ENCODE measurements at places on chromosomes 1 and 21.

- no peak for DNase-seq
These were observed 27.6 kb downstream of the ZNF496 start for GRCh38 chr1:247304031-247304430.

- peak; percentile 55 for DNase-seq
These were observed 177.7 kb downstream of the ADSS2 start for GRCh38 chr1:244273845-244274619.

GRCh38 chr1:45177452-45177851 is 29.0 kb downstream of the ZSWIM5 start:
- DNase-seq: no peak

- peak; percentile 57 for DNase-seq
These were observed 22.4 kb downstream of the ARMH1 start for GRCh38 chr1:44696789-44697345.

GRCh38 chr1:172381946-172382345 is 38.5 kb upstream of the C1orf105 start:
- DNase-seq: no peak

GRCh38 chr1:242813490-242814091 is 289.1 kb upstream of the PLD5 start:
- no peak for DNase-seq

GRCh38 chr21:43797415-43797814 is 8.0 kb downstream of the RRP1 start:
- no peak for DNase-seq

DNA sequence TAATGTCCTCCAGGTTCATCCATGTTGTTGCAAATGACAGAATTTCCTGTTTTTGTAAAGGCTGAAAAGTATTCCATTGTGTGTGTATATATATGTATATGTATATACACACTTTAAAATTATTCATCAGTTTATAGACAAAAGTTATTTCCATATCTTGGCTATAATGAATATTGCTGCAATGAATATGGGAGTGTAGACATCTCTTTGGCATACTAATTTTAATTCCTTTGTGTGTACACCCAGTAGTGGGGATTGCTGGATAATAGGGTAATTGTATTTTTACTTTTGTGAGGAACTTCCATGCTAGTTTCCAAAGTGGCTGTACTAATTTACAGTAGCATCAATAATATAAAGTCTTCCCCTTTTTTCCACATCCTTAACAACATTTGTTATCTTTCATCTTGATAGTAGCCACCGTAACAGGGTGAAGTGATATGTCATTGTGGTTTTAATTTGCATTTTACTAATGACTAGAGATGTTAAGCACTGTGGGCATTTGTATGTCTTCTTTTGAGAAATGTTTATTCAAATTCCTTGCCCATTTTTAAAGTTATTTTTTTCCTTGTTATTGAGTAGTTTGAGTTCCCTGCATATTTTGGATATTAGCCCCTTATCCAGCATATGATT is 243.0 kb downstream of the PDE4B start:
- DNase-seq: no peak

All from activated CD4-positive, alpha-beta T cell treated with anti-CD3 and anti-CD28 coated beads, Interleukin-10, Interleukin-2, amounts not matched to agents 100 ng/mL and 50 ng/mL, durations not matched to agents 16 hours and 8 hours (primary cell).